Urinary bladder (tissue), 4 donors: ENCODE measurements at places on chromosomes 5 and 9. TPM values are rescaled to one million over a fixed set of nuclear protein-coding genes. Genes with fewer than 3 reads are reported as not detected.

The NUTM2F gene
- polyA plus RNA-seq, result not detected

The SHROOM1 gene
- polyA plus RNA-seq, result 48.3 TPM

The FGF10 gene
- 10.1 TPM for polyA plus RNA-seq

DNA sequence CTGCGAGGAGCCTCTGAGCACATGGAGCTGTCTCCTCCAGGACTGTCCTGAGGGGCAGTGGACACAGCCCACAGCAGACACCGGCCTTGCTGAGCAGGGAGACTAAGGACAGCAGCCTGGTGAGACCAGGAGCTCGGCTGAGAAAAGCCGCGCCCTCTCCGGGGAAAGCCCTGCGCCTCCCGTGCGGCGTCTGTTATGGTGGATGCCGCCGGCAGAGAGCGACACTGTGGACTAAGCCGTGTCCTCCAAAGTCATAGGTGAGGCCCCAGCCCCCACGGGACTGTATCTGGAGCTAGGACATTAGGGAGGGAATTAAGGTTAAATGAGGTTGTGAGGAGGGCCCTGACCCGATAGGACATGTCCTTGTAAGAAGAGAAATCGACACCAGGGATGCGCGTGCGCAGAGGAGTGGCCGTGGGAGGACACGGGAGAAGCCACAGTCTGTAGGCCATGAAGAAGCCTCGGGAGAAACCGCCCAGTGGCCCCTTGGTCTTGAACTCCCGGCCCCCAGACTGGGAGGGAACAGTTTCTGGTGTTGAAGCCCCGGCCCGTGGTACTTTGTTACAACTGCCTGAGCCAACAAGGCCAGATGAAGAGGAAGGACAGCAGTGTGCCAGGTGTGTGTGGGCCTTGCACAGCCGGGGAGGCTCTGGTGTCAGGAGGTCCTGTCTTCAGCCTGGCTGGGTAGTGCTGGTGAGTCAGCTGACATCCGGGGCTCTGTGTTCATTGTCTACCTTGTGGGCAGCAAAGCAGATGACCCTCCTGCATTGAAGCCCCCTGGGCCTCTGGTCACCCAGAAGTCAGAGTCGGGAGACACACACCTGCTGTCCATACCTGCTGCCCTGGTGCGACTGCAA lies 22.1 kb downstream of the MRPL36 start:
- DNase-seq, result no peak

- DNase-seq, result no peak
These were observed at the start of gene ST6GALNAC6 for GRCh38 chr9:127899128-127899943. TSS of gene ST6GALNAC6 (minus strand) at chr9:127899603. CDS start at chr9:127897981, 1,622 bp downstream.

DNA sequence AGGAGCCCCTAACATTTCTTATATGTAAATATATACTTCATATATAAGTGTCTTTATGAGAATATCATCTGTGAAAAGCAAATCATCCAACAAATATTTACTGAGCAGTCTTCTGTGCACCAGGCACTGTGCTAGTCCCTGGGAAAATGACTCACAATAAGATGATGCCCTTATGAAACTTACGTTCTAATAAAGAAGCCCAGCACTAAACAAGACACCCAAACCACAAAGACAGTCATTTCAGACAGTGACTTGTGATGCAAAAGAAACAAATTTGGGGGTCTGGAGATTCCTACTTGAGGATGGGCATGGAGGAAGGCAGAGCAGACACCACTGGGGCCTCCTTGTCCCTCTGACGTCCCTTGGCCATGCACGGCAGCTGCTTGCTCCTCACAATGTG lies 30.6 kb upstream of the PPP1R2B start:
- DNase-seq, result no peak

DNA sequence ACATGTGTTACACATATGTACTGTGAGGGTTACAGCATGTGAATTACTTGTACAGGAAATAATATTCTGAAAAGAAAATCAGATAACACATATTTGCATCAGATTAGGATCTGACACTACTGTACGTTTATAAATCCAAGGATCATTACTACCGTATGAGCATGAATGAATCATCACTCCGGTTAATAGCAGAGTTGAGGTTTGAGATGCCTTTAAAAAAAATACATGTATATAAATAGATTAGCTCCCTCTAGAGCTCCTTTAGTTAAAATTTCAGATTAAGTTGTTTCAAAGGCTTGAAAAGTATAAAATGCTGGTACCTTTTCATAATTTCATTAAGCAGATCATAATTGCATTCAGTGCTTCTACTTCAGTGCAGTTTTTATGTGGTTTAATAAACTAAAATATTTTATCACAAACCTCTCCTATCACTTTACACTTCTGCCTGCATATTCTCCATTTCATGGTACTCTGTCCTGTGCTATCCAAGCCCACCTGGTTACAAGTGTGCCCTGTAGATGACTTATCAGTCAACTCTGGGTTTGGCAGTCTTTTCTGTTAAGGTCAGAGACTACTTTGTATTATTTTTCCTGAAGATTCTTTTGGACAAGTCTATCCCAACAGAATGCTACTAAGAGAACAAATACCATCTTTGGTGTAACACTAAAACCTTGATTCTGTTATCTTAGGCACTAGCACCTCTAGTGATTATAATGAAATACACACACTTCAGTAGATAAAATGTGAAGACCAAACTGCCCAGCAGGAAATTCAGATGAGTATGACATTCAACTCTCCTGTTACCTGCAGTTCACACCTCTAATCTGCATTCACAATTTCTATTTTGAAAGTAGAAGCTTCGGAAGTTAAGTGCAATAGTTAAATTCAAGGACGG lies 48.0 kb upstream of the POU5F2 start:
- no peak for DNase-seq

- DNase-seq, result no peak
These were observed 11.8 kb upstream of the CXXC5 start for GRCh38 chr5:139636207-139636792.
